Right forelimb (tissue), 1 donor: ENCODE measurements at places on chromosomes 7 and 10.

GRCh38 chr10:107442035-107442505, 277.6 kb upstream of the SORCS1 start:
- DNase-seq, result no peak

DNA sequence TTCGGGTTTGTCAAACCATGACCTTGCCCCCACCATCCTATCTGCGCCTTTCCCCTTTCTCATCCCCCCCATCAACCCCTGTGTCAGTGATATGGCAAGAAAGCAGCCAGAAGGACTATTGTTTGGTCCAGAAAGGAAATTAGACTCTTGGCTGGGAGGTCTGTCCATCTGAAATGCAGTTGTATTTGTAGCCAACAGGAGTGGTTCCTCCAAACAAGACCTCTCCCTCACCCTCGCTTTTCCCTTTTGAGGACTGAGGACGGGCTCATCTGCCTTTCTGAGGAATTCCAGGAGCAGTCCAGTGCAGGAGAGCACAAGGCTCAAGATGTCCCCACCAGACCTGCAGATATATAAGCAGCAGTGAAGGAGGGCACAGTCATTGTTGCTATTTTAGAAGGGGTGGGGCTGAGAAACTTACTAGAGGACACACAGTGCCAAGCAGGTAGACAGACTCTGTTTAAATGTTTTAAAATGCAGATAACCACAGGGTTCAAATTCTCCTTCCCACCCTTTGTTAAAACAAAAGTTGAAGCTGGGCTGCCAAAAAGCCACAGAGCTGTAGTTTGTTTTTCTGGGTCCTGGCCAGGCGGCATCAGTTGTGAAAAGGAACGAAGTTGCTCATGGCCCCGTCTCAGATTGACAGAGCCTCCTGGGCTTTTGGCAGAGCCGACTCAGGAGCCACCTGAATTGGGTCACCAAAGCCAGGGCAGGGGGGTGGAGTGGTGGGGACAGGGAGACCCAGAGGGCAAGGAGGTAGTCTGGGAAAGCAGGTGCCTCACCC, 37.3 kb downstream of the CYP17A1 start:
- DNase-seq, result no peak

- peak; percentile 32 for DNase-seq
These were observed 8.5 kb upstream of the JAKMIP3 start for GRCh38 chr10:132057191-132057681.

DNA sequence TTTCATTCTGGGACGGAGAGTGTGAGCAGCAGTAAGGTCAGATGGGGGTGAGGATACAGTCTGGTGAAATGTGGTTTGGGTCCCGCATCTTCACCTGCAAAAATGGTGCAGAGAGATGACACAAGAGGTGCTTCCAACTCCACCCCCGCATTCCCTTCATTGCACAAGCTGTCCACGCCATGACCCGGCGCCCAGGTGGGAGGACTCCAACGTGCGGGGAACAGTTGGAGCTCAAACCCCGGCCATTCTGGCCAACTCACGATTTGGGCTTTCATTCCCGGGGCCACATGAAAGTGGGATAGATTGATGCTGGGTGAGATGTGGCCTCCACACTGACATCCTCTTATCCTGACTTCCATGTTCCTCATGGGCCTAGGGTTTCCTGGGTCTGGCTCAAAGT, 34.6 kb upstream of the ZNF273 start:
- peak; percentile 11 for DNase-seq

GRCh38 chr10:101092881-101093354, 31.1 kb downstream of the KAZALD1 start:
- no peak for DNase-seq
